NCI-H1417 treated with DMSO at 0.1 percent for 48 hours (cell line): ENCODE measurements at places on chromosomes 3 and 15.

- no peak for DNase-seq
These were observed 38.9 kb downstream of the CPN2 start for GRCh38 chr3:194312186-194312742.

DNA sequence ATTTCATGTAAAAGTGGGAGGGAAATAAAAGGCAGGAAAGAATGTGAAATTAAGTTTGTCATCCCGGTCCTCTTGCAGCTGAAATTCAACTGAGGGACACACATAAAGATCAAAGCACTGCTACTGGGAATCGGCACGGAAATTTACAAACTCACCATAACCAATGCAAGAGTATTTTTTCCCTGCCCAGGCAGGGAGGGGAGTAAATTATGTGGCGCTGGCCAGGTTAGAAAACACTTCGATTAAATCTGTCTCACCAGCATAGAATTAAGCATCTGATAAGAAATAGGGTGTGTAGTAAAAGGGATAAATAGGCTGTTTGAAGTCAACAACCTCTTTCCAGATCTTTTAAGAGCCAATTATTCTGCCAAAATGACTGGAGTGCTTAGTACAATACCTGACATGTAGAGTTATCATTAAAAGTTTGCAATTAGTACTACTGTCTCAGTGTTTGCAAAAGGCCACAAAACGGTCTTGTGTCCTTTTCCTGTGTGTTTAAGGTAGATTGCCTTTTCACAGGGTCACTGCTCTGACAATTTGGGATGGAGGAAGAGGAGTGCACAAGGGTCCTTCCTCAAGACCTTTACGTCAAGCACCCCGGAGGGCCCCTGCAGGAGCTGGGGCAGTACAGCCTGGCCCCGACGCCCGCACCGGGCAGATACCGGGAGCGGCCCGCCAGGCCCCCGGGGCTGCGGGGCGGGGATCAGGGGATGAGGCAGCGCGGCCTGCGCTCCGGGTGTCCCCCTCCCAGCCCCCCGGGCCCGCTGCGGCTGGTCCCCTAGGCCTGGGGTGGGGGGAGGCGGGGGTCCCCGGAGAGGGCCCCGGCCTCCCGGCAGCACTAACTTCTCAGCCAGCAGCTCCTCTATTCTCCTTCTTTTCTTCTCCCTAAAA is 651 bp downstream of the UBA3 start:
- DNase-seq = no peak

GRCh38 chr3:150426292-150426691 is 18.2 kb downstream of the TSC22D2 start:
- no peak for DNase-seq

DNA sequence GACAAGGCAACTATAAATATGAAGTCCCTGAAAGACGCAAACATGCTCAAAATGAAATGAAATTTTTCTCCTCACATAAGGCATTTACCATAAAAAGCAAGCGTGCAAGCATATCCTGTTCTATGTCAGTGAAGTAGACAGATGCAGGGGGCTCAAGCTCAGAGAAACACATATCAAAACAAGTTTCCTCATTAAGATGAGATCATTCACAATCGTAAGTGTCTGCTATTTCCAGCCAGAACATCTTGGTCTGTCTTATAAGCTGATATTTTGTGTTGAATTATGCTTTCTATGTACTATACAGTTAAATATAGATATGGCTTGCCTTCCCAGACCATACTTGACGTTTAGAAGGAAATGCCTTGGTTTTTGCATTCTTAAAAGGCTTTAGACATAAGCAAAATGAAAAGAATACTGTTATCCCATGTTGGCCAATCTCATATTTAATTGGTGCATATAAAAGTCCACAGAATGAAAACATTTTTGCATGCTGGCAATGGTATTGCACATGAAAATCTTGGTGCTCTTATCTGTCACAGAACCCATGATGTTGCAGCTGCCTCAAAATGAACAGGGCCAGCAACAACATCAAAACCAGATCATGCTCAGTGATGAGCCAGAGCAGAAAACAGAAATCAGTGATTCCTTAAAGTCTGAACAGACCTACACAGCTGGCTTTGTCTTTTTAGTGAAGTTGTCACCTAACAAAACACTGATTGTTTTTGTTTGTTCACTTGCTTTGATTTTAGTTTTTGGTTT is 65.4 kb downstream of the SIDT1 start:
- no peak for DNase-seq

GRCh38 chr3:5569152-5569551 is 381.6 kb downstream of the EDEM1 start:
- DNase-seq = no peak

- no peak for DNase-seq
These were observed 241.7 kb upstream of the ICE2 start for GRCh38 chr15:60720493-60721256.

DNA sequence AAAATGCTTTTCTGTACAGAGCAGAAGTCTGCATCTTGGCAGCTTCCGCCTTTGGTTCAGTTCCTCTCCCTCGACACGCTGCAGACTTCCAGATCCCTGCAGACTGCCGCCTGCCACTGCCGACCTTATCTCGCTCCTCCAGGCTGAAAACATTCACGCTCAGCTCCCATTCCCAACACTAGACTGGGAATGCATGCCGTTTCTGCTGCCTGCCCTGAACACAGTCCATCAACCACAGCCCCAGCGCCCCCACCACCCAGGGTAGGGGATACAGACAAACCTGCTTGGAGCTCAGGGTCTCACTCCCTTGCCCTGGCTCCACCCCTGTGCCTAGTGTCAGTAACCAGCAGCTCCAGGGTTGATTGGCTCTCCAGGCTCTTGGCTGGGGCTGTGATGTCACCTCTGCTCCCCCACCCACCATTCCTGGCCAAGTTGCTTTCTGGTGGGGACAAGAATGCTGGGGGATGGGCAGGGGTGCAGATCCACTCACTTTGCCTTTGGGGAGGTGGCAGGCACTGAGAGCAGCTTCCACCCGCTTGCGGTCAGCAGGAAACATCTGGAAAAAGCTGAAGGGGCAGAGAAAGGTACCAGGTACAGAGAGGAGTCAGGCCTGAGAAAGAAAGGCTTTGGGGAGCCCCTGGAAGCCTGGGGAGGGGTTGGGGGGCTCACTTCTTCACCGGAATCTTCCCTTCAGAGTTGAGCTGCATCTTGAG is 6.1 kb downstream of the PLCB2 start:
- DNase-seq = no peak

DNA sequence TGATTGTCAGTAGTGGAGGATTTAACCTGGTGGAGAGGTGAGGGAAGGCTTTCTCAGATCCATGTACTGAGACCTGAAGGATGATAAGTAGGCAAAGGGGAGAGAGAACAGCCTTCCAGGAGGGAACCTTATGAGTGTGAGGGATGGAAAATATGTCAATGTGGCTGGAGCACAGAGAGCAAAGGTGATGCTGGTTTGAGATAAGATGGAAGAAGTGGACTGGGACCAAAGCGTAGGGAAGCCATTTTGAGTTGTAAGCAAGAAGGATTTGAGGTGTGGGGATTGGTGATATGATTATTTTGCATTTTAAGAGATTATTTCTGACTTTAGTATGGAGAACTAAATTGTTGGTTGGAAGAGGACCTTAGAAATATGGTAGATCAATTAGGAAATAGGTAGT is 3.9 kb downstream of the FBXO45 start:
- no peak for DNase-seq

DNA sequence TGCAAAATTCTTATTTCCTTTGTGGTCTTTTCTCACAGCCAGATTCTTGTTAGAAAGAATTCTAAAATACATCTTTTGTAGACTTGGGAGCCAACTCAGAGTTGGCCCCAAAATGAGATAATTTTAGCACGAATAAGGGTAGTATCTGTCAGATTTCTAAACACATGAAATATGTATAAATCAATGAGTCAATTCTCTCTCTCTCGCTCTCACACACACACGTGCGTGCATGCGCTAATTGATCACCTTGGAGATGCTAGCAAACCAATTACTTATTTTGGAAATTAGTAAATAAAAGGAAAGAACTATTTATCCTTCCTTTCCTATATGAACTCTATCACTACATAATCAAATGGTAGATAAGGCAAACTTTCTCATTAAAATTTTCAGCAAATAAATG is 32.9 kb upstream of the PIK3R4 start:
- no peak for DNase-seq

DNA sequence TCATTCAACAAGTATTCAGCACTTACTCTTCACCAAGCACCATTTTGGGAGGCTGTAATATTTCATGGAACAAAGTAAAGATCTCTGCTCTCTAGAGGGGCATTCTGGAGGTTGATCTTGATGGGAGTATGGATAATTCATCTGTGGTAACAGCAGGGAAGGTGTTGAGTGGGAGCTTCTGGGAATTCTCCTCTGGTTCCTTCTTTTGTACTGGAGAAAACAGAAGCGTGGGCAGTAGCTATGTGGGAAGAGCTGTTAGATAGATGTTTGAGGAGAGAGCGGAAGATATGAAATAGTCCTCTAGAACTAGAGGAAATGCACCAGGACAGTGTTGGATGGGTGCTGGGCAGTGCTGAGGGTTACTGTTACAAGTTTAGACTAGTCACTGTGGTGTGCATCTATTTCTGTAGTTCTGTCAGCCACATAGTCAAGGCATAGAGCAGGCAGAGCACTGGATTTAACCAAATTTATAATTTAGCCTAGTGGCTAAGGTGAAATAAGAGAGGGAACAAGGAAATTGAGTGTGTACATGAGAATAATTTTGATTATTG is 9.6 kb downstream of the NMD3 start:
- DNase-seq = no peak
